ENCODE measurements at places on chromosomes 4 and X.

GRCh38 chr4:173494013-173494970 lies 35.7 kb downstream of the HAND2 start:
- DNase-seq = no peak

GRCh38 chr4:37693450-37694190 lies 7.4 kb upstream of the RELL1 start:
- DNase-seq = no peak

DNA sequence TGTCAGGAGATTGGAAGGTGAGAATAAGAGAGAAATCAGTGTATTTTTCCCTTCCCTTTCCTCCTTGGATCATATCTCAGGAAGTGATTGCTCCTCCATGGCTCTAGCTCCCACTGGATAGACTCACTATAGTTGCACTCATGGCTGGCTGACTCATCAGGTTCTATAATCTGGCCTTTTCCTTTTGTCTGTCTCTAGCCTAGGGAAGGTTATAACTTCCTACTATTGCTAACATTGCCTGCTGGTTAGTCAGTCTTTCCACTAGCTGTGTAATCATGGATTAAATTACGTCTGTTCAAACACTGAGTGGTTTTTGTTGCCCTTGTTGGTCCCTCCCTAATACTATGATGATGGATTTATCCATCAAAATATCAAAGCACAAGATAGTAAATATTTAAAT lies 195.5 kb upstream of the VEGFC start:
- no peak for DNase-seq

- DNase-seq = no peak
Observed at GRCh38 chr4:141464366-141464765, 172.0 kb upstream of the IL15 start.

DNA sequence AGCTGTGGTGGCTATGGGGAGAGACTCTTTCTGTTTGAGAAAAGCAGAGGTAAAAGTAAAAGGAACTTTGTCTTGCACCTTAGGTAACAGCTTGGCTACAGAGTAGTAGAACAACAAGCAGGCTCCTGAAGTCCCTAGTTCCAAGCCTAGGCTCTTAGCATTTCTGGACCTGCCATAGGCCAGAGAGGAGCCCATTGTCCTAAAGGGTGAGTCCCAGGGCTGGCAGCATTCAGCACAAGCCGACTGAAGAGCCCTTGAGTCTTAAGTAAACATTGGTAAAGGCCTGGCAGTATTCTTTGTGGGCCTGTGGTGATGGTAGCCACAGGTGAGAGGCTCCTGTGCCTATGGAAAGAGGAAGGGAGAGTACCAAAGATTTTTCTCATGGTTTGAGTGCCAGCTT lies 38.2 kb downstream of the CSN3 start:
- DNase-seq = no peak

- DNase-seq = no peak
Observed at GRCh38 chrX:135112096-135112729, 8.1 kb downstream of the ETDB start.

DNA sequence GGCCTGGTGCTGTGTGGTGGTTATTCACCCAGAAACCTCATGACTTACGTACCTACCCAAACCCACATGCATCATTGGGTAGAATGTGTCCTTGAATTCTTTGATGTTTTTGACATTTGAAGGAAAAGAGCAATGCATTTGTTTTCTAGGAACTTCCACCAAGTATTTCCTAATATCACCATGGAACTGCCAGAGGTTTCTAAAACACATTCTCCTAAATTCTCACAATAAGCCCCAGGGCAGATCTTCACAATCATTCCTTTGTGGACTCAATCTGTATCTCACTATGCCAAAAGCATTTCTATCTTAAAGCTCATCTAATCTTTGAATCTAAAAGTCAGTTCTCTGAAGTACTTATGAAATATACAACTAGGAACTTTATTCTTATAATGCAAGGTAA lies 8.3 kb upstream of the ODAM start:
- no peak for DNase-seq

- no peak for DNase-seq
Observed at GRCh38 chr4:7351014-7351413, 83.7 kb downstream of the PSAPL1 start.

- DNase-seq = no peak
Observed at GRCh38 chr4:136412708-136413107, 1119.6 kb downstream of the PCDH18 start.

DNA sequence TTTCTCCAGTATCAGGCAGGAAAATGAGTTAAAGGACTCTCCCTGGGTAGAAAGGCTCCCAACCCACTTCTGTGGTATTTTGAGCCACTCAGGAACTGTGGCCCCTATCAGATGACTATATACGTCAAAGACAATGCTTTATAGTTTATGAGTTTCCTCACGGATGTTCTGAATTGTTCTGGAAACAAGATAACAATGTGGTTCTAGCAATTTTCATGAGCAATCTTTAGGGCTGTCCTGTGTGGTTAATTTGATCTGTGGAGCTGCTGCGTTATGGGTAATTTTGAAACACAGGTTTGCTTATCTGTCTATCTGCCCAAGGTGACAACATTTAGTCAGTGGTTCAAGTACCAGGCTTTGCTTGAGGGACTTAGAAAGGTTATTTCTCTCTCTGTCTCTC lies 46.7 kb upstream of the IL2 start:
- DNase-seq = no peak

- DNase-seq = no peak
Observed at GRCh38 chr4:81436941-81437574, 34.6 kb downstream of the RASGEF1B start.

- DNase-seq = no peak
Observed at GRCh38 chr4:102285831-102286230, 59.5 kb downstream of the SLC39A8 start.

- no peak for DNase-seq
Observed at GRCh38 chrX:37995428-37995827, 10.9 kb upstream of the SYTL5 start.

GRCh38 chr4:14059006-14059405 lies 431.5 kb upstream of the BOD1L1 start:
- DNase-seq = no peak

DNA sequence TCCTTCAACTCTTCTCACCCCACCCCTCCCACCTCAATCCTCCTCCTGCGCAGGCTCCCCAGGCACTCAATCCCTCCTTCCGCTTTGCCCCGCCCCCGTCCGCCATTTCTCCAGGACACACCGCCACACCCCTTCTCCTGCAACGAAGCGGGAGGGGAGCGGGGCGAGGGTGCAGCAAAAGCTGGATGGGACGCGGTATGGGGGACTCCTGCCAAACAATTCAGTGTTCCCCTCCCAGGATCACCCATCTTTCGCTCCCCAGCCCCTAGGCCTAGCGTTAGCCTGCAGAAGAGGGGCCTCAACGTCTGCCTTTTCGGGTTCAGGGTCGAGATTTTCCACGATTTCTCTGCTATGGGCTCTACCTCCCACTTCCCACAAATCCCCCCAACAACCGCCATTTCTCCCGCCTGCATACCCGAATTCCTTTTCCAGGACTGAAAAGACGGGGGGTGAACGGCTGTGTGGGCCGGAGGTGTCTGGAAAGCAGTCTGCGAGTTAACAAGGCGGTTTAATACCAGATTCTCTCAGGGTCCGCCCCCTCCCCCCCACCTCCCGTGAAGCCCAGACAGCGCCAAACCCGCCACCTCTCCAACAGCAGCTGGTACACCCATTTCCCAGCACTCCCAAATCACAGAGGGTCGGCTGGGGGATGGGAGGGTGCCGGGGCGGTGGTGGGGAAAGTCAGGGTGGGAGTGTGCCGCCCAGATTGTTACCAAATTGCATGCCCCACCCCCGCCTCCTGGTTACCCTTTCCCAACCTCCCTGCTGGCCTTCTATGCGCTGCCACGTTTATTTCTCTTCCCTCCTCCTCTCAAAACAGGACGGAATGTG lies 774 bp downstream of the ARMCX2 start:
- no peak for DNase-seq

GRCh38 chr4:25402521-25402920 lies 25.5 kb downstream of the ANAPC4 start:
- no peak for DNase-seq

DNA sequence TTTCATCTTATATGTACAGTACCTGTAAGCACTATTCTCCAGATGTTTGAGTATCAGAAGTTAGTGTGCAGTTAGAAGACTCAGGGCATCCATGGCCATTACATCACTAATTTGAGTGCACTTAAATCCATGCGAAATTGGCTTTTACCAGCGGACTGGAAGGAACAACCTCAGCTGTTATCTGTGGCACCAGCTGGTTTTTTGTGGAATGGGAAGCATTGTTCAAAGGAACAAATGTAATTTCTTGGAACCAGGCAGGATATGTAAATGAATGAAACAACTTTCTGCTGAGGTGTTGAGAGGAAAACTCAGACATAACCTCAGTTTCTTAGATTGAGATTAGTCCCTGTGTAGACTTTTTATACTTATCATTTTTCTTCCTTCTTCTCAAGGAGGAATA lies 60.2 kb downstream of the PDGFRA start:
- DNase-seq = no peak

GRCh38 chr4:73193155-73193554 lies 65.4 kb downstream of the ANKRD17 start:
- no peak for DNase-seq

- no peak for DNase-seq
Observed at GRCh38 chrX:67749536-67749935, 205.7 kb downstream of the AR start.

- no peak for DNase-seq
Observed at GRCh38 chr4:44662623-44663005, 11.2 kb upstream of the YIPF7 start.

- DNase-seq = no peak
Observed at GRCh38 chr4:687971-688853, 739 bp downstream of the SLC49A3 start.

GRCh38 chr4:30753316-30753715 lies 33.1 kb downstream of the PCDH7 start:
- no peak for DNase-seq

DNA sequence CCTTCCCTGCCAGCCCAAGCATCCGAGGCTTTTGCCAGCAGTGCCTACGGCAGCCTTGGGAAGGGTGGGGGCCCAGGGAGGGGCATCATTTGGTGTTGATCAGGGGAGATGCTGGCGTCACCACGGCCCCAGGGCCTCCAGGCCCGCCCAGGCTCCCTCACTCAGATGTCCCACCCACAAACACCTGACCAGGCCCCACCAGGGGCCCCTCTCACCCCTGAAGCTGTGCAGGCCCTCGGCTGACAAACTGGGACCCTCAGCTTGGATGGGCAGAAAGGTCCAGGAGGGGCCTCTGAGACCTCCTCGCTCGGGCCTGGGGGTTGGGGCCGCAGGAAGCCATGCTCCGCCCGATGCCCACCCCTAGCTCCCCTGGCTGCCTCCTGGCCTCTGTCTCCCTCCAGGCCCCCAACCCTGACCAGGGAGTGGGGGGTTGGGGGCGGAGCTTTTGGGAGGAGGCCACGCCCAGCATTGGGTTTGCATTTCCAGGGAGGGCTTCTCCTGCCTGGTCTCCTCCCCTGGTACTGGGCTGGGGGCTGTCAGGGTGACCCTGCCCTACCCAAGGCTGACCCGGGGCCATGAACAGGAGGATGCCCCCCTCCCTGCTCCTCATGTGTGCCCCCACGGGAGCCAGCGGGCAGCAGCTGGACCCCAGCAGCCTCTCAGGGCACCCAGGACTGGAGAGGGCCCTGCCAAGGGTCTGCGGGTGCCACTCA lies 33.4 kb upstream of the SPON2 start:
- no peak for DNase-seq

DNA sequence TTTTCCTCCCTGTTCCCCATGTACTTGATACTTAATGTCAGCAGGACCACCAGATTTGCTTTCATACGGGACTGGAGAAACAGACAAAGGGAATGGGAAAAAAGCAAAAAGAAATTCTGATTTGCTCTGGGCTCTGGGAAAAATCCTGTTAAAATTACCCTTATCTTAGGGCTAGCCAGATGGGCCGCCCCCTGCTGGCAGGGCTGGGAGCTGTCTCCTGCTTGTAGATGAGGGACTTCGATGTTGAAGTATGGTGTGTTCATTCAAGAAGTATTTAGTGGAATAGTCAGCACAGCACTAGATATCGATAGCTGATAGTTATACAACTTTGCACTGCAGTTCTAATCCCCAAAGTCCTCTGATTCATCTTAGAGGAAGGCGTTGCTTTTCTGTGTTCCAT lies 45.8 kb downstream of the BCORL1 start:
- DNase-seq = no peak

- DNase-seq = no peak
Observed at GRCh38 chr4:160825644-160826338, 1338.0 kb downstream of the FSTL5 start.

DNA sequence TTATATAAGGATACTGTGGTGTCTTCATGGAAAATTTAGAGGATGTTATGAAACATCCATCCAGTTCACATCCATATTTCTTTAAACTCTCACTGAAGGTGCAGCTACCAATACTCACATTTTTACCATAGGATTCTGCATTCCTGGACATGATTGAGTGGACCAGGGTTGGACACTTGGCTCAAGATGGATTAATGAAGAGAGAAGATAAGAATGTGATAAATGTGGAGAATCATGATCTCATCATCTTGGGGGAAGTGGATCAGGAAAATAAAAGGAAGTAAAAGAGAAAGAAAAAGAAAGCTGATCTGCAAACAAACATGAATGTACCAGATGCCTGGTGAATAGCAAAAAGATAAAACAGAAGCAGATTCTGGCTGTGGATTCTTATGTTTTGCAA lies 175.4 kb downstream of the NPFFR2 start:
- DNase-seq = no peak

DNA sequence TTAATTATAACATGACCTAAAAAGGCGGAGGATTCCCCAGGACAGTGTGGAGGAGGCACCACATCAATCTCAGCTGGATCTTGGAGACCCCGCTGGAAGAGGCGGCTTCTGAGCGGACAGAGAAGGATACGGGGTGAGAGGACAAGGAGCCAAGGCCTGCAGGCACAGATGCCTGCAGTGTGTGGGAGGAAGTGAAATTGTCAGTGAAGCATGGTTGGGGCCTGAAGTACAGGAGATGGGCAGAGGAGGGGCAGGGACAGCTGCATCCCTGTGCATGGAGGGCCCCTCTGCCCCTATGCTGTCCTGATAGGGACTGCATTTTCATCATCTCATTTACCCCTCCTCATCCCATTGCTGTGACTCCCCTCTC lies 1.7 kb upstream of the SLC2A9 start:
- DNase-seq = no peak

- DNase-seq = no peak
Observed at GRCh38 chrX:125505207-125505606, 185.5 kb downstream of the TEX13C start.

- no peak for DNase-seq
Observed at GRCh38 chrX:38211891-38212635, 8.6 kb downstream of the SRPX start.

DNA sequence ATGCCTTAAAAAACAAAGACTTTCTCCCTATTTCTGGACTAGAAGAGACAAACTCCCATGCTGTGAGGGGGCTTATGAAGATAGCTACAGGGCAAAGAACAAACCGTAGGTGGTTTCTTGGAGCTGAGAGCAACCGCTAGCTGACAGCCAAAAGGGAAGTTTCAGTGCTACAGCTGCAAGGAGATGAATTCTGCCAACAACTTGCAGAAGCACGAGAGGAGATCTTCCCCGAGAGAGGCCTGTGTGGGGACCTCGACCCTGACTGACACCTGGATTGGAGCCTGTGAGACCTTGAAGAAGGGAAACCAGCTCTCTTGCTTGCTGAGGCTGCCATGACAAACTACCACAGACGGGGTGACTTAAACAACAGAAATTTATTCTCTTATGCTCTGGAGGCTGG lies 183.8 kb upstream of the VCX3A start:
- no peak for DNase-seq

GRCh38 chr4:54076673-54077072 lies 12.3 kb upstream of the CHIC2 start:
- no peak for DNase-seq

GRCh38 chr4:180788729-180789128 lies 1454.5 kb upstream of the TENM3 start:
- DNase-seq = no peak

GRCh38 chr4:1759170-1759817 lies 33.8 kb upstream of the FGFR3 start:
- no peak for DNase-seq

Measured in NCI-H1417 treated with DMSO at 0.1 percent for 48 hours (cell line).